ENCODE measurements at places on chromosomes 11 and 22.

- no peak for DNase-seq
Observed at GRCh38 chr22:39728236-39728860, 157.8 kb downstream of the CACNA1I start.

GRCh38 chr11:20066783-20067156 is 93.5 kb downstream of the DBX1 start:
- no peak for DNase-seq

DNA sequence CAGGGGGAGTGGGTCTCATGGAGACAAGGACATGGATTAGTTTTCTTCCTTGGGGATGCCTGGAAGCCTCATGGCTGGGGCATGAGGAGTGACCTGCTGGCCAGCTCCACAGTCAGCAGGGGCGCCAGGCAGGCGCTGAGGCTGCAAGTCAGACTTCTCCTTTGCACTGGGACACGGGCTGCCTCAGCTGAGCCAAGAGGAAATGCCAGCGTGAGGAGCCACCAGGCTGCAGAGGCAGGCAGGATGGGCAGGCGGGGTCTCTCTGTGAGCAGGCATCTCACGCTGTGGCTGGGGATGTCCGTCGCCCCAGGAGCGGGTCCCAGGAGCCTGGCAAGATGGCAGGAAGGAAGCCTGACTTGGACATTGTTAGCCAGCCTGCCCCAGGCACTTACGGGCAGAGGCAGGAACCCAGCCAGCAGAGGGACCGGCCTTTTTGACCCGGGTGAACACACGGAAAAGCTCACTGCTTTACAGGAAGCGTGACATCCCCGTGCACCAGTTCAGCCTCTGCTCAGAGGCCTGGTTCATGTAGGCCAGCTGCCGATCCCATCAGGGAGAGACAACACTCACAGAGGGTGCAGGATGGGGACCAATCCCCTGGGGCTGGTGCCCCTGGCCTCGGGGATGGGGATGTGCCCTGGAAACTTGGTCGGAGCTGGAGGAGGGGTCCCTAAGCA is 10.2 kb downstream of the GNB1L start:
- DNase-seq: no peak

DNA sequence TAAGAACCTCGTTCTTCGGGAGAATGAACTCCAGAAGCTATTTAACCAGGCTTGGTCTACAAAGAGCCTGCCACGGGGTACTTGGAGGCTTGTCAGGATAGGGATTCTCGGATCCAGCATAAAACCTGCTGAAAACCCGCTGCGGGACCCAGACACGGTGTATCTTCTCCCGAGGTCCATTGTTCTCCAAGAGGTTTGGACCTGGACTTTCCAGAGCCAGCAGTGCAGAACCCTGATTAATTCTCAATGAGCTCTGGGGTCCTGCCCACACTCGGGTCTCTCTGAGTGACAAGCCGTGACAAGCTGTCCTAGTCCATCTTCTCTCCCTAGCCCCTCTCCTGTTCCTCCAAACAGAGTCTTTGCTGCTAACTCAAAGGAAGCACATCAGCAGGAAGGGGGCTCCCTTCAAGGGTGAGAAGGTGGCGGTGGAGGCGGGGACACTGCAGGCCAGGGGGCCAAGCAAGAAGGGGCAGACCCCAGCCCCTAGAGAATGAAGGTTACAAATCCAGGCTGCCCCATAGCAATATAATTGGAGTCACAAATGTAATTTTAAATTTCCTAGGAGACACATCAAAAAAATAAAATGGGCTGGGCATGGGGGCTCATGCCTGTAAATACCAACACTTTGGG is 12.2 kb downstream of the SHANK2 start:
- DNase-seq: no peak

DNA sequence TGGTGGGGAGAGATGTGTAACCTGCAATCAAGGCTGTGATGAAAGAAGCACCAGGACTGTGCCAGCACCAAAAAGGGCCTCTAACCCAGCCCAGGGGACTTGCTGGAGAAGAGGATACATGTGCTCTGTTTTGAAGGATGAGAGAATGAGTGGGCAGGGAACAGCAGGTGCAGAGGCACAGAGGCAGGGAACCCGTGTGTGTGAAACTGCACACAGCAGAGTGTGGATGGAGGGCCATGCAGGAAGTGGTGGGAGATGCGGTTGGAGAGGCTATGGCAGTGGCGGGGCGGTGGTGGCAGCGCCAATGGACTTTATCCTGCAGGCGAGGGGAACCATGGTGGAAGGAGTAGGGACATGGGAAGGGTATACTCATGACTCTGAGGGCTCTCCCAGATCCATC is 25.2 kb upstream of the LRRC32 start:
- no peak for DNase-seq

DNA sequence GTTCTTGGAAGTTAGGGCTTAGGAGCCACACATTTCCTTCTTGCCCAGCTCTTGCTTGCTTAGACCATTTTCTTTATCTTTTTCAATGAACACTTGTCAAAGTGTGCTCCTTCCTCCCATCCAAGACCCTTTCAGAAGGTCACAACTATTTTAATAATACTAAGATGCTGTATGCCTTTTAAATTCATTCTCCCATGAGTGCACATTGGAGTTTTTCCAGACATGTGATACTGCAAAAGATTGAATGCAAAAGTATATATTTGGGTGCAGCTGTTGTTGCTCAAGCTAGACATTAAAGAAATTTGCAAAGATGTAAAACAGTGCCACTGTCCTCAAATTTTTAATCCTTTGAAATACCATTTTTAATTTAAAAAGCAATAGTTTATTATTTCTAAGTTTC is 69.3 kb upstream of the TNRC6B start:
- DNase-seq: no peak

DNA sequence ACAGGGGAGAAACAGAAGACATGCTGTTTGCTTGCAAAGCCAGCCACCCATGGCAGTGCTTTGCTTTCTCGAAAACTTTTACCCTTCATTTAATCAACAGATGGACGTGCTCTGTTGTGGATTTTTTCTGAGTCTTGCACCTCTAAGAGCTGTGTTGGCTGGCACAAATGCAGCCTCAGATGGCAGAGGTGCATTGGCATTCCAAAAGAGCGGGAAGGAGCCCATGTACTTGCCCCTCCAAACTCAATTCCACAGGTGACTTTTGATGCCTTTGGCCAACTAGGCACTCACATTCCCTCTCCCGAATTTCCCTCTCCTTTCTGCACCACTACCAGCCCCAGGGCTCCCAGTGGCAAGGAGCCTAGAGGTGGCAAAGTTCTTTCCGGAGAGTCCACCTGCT is 1.2 kb downstream of the KIRREL3 start:
- DNase-seq: no peak

DNA sequence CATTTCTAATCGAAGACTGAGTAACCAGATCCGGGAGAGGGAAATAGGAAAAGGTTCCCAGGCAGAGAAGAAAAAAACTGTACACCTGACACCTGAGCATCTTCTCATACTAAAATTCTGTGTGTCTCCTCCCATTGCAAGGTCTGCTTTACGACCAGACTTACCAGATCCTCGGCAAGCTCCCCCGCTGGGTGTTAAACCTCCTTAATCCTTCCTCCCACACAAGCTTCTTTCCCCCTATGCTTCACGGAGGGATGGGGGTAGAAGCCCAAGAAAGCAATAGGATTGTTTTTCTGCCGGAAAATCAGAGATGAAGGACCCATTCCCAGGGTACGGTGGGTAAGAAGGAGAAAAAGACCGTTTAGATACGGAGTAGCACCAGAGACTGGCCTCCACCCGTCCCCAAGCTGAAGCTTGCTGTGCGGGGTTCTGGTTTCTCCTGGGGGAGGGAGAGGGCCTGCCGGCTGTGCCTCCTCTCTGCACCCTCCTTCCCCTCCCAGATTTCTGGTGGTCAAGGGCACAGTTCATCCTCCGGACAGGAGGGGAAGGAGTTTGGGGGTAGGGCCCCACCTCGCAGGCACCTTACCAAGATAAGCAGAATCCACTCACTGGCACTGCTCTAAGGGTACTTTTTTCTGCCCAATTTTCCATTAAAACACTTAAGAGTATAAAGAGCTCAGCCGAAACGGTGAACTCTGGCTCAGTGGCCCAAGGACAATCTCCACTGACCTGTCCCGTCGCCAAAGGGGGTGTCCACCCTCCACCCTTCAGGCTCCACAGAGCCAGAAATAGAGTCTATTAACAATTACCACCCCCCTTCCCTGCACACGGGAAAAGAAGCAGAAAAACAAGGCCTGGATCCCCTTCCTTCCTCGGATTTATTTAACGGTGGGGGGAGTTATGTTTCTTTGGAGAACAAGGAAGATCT is 1.2 kb downstream of the TOB2 start:
- DNase-seq: no peak

DNA sequence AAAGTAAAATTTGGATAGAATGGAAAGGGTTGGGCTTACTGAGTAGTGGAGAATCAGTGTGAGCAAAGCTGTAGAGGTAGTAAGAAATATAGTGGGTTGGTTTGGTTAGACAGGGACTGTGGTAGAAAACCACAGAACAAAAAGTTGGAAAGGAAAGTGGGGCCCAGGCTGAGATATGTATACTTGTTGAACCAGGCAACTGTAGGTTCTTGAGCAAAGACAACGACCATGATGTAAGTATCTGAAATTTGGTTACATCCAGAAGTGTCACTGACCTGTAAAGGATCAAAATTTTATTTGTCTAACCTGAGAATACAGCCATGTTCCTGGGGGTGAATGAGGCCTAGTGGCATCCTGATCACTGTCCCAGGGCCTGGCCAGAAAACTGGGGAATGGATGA is 114.1 kb downstream of the STIM1 start:
- no peak for DNase-seq

GRCh38 chr11:121212536-121213361 is 79.8 kb upstream of the SC5D start:
- DNase-seq: no peak

DNA sequence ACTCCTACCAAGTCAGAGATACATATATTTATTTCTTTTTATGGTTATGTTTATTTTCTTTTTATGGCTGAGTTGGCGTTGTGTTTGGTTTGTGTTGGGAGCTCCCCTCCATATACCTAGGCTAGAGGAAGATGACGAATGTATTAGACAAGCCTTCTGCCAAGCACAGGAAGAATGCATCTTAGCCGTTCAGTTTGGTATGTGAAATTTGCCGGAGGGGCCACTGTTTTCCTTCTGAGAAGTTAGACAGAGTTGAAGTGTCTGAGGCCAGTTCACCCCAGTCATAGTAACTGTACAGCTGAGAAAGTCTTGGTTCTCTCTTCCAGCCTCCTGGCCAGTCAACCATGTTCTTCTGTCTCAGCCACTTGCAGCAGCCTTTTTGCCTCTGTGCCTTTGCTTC is 29.8 kb downstream of the TEAD1 start:
- no peak for DNase-seq

GRCh38 chr11:106160494-106160893 is 83.0 kb downstream of the AASDHPPT start:
- no peak for DNase-seq

DNA sequence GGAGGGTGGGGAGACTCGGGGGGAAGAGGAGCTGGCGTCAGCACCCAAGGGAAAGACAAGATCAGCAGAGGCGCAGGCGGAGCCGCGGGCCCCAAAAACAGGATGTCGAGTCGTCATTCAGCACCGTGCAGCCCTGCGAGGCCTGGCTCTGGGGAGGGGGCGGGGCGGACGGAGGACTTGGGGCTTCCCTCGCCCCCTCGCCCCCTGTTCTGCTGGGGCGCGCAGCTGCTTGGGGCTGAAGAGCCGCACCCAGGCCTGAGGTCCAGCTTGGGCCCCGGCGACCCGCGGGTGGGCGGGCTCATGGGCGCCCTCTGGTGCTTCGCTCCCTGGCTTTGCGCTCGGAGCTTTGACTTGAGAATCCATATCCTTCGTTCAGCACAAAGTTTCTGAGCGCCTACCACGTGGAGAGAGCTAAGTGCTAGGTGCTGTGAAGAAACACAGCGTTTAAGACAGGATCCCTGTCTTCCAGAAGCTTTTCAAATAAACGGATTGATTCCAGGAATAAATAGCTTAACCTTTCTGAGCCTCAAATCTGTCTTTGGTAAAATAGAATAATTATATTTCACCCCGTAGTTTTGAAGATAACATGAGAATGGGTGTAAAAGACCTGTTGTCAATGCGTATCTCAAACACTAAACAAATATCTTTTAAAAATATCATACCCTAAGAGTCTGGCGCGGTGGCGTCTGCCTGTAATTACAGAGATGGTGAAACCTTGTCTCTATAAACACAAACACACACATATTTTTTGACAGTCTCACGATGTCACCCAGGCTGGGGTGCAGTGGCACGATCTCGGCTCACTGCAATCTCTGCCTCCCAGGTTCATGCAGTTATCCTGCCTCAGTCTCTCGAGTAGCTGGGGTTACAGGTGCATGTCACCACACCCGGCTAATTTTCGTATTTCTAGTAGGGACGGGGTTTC is 929 bp upstream of the RHOG start:
- peak; percentile 72 for DNase-seq

- DNase-seq: no peak
Observed at GRCh38 chr22:29621761-29622526, 18.5 kb downstream of the NF2 start.

- no peak for DNase-seq
Observed at GRCh38 chr11:73077454-73077853, 64.7 kb downstream of the FCHSD2 start.

DNA sequence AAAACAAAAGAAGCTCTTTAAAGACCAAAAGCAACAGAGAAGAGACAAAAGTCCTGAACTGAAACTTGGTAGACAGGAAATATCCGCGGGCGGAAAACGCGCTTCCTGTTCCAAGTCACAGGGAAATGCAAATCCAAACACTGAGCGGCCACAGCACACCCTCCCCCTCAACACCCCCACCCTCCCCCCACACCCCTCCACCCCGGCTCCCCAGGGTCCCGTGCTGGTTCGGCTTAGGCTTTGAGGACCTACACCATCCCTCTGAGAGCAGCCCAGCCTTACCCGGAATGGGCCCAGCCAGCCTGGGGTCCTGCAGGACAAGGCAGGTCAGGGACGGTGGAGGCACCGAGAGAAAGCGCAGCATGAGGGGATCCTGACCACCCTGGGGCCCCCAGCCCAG is 160.4 kb downstream of the BRD1 start:
- no peak for DNase-seq

DNA sequence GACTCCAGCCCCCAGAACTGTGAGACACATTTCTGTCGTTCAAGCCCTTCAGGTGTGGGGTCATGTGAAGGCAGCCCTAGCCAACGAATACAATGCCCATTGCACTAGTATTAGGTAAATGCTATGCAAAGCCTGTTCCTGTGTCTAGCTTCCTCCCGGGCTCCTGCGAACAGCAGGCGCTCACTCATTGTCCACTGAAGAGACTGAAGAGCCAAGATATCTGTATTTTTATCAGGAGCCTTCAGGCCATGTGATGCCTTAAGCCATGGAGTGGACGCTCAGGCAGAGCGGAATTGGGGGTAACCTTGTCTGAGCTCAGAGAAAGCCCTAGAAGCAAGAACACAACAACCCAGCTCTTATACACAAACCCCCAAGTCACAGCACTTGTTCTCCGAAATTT is 4.2 kb upstream of the TMPRSS6 start:
- DNase-seq: no peak

GRCh38 chr22:34880662-34881061 is 185.3 kb upstream of the ISX start:
- DNase-seq: no peak
